ENCODE measurements at places on chromosomes 13 and 19.
A peak's percentile ranks its signal among the peaks of the same experiment; 100 is the strongest.

DNA sequence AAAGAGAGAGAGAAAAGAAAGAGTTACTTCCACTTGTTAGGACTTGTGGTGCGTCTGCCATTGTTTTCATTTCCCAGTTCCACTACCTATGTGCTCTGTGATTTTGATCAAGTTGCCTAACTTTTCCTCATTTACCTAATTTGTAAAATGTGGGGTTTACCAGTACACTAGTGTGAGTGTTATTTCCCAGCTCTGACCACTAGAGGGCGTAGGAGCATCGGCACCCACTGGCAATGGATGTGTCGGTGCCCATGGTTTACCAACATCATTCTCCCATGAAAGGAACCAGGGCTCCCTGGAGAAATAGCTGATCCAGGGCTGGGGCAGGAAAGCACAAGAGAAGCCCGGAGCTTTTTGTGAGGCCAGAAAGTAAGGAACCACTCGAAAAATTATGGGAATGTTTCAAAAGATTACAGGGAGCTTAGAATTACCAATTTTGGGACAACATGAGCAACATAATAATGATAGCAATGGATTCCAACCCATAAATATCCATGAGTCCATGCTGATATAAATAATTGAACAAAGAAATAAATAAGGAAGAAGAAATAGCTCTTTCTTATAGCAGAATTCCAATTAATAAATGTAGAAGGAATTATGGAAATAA, 15.1 kb upstream of the CEACAM4 start:
- DNase-seq: peak; percentile 26

- DNase-seq: no peak
Observed at GRCh38 chr19:40057166-40057565, 1.1 kb upstream of the ZNF780B start.

- no peak for DNase-seq
Observed at GRCh38 chr19:50175924-50176323, 12.8 kb upstream of the IZUMO2 start.

- no peak for DNase-seq
Observed at GRCh38 chr13:76397413-76397812, 488.8 kb downstream of the KCTD12 start.

DNA sequence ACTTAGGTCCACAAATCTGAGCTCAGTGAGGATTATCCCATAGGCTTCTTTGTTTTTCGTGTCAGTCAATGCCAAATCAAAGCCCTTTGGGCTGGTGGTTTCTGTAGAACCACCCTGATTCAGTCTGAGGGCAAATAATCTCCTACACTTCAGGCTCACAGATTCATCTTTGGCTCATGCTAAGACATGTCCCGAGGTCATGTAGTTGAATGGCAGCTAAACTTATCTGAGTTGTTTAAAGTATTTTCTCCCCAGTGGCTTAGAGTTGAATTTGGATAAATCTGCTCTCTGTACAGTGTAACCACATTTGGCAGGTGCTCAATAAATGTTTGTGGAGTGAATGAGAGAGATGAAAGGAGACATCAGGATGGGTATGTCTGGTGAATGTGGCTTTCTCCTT, 13.1 kb upstream of the SLC25A42 start:
- no peak for DNase-seq

GRCh38 chr19:1509602-1510441, 3.0 kb downstream of the ADAMTSL5 start:
- no peak for DNase-seq

- peak; percentile 6 for DNase-seq
Observed at GRCh38 chr19:50486823-50487515, 10.3 kb upstream of the GARIN5A start.

GRCh38 chr13:79212064-79212619, 193.9 kb downstream of the RBM26 start:
- no peak for DNase-seq

- DNase-seq: no peak
Observed at GRCh38 chr19:5229778-5230335, 110.8 kb downstream of the PTPRS start.

- DNase-seq: no peak
Observed at GRCh38 chr19:1655987-1656608, 3.7 kb upstream of the TCF3 start.

- DNase-seq: peak; percentile 40
Observed at GRCh38 chr19:7917267-7918061, 2.7 kb upstream of the SNAPC2 start.

GRCh38 chr13:51066091-51066831, 44.8 kb downstream of the C13orf42 start:
- DNase-seq: no peak

Data from NCI-H1694 treated with DMSO at 0.1 percent for 48 hours (cell line).